Activated CD4-positive, alpha-beta T cell treated with anti-CD3 and anti-CD28 coated beads, Interleukin-2, amount 50 U/mL, for 16 hours (primary cell): ENCODE measurements at places on chromosomes 12 and 14.

- DNase-seq: no peak
These were observed 669.2 kb downstream of the DIO2 start for GRCh38 chr14:79542121-79542520.

GRCh38 chr12:3034067-3034750 is 43.0 kb upstream of the TSPAN9 start:
- peak; percentile 55 for DNase-seq

- DNase-seq: no peak
These were observed 39.4 kb downstream of the RFLNA start for GRCh38 chr12:124334266-124334665.

DNA sequence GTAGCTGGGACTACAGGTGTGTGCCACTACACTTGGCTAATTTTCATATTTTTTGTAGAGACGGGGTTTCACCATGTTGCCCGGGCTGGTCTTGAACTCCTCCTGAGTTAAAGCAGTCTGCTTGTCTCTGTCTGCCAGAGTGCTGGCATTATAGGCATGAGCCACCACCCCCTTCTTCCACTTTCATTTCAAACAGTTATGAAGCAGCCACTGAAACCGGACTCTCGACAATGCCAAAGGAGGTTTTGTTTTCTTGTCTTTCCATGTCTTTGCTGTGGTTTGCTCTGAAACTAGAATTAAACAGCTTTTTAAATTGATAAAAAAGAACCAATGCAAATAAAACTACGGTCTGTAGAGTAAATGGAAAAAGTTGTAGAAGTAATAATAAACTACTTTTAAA is 30.4 kb downstream of the RAP1B start:
- peak; percentile 78 for DNase-seq

GRCh38 chr14:89401761-89402160 is 15.3 kb downstream of the FOXN3 start:
- DNase-seq: no peak

- DNase-seq: no peak
These were observed 22.9 kb downstream of the DYRK2 start for GRCh38 chr12:67671419-67671818.
